ENCODE measurements at places on chromosomes 6 and 20.

DNA sequence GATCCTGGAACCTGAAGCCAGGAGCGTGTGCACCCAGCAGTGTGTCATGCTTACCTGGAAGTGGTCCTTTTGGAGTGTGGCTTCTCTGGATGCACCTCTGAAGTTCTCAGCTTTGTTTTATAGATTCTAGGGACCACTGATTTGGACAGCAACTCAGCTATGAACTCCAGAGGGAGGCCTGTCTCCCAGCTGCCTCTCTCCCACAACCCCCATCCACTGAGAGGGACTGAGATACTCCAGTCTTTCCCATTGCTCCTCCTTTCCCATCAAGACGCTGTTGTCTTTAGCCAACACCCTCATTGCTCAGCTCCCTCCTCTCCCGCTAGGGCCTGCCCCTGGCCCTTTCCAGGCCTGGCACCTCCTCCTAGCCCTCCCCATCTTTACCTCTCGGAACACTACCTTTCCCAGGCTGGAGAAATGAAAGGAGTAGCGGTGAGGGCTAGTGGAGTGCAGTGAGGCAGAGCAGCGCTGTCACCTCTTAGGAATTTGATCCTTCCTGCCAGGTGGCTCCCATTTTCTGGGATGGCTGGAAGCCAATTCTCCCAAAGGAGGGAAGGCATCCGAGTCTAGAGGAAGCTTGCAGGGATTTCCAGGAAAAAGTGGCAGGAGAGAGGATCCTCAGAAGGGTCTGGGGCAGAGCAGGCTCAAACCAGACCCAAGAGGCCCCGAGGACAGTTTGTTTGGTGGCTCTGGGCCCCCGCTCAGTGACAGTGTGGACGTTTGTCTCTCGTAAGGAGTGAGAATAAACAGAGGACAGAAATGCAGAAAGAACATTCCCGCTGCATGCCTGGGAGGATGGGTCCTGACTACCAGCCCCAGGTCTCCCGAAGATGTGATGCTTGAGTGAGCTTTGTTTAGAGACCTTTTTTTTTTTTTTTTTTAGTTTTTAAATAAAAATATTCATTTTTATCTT is at the start of gene LRRN4:
Gene LRRN4, minus strand, starts transcription at position 285 of the 913 bp plus-strand sequence. CDS start 1,261 bp downstream, outside the sequence.
- no peak for DNase-seq

GRCh38 chr6:106667022-106667402 is 37.6 kb downstream of the QRSL1 start:
- DNase-seq: no peak

DNA sequence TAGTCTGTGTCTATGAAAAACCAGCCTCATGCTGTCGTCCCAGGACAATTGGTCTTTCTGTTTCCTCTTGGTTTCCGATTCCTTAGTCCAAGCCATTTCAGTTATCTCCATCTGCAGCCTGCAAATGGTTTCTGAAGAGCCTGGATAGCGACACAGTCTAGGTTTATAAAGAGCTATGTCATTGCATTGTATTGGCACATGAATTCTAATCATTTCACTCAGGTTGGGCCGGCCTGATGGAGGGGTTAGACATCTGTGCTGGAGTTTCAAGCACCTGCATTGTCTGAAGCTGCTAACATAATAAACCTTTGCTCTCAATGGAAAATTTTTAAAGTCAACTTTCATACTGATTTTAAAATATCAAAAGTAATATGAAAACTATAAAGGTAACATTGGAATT is 232.6 kb upstream of the MAP3K7 start:
- DNase-seq: no peak

GRCh38 chr20:43537921-43538877 is 20.6 kb upstream of the SGK2 start:
- DNase-seq: peak; percentile 19

DNA sequence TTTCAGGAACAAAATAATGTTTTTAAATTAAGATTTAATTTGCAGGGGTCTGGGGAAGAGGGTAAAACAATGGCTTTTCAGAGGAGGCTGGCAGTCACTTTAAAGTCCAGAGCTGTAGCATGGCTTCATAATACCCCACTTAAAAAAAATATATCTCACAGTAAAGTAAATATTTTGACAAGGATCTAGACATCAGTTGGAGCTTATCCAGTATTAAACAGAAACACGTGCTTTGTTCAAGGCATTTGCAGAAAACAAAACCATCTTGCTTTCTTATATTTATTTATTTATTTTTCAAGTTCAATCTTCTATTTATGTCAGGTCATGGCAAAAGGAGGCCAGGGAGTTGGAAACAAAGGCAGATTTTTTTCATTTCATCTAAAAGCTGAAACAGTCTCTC is 53.3 kb upstream of the PRL start:
- DNase-seq: no peak

DNA sequence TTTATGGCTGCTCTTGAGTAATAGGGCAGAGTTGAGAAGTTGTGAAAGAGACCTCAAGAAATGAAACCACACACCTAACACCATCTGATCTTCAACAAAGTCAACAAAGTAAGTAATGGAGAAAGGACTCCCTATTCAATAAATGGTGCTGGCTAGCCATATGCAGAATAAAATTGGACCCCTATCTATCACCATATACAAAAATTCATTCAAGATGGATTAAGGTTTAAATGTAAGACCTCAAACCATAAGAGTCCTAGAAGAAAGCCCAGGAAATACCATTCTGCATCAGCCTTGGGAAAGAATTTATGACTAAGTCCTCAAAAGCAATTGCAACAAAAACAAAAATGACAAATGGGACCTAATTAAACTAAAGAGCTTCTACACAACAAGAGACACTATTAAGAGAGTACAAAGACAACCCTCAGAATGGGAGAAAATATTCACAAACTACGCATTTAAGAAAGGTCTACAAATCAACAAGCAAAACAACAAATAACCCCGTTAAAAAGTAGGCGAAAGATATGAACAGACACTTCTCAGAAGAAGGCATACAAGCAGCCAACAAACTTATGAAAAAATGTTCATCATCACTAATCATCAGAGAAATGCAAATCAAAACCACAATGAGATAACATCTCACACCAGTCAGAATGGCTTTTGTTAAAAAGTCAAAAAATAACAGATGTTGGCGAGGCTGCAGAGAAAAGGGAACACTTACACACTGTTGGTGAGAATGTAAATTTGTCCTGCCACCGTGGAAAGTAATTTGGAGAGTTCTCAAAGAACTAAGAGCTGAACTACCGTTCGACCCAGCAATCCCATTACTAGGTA is 4.0 kb downstream of the MAP3K5 start:
- no peak for DNase-seq

DNA sequence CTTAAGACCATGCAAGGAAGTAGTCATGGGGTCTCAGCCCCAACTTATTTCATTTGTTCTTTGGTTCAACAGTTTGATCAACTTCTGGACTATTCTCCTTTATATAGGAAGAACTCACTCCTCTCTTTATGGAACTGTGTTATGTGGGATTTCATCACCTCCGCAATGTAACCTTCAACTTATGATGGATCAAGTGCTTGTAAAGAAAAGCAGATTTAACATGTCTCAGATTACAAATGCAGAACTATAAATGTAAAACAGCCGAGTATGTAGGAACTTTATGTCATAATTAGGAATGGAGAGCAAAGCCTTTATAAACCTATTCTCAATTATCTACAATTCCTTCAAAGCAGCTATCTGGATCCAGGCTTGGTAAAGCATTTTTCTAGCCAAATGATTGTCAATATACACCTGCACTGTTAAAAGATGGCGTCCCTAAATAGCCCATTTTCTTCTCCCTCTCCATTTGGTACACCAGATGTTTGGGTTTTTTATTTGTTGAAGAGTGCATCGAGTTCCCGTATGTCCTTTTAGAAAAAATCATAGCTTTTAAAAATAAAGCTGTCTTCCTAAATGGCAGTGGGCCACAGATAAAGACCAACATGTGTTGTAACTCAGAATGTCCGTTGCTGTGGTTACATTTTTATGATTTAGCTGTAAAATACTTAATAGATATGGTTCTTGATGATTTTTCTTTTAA is 985.1 kb upstream of the SLC35B3 start:
- DNase-seq: no peak

DNA sequence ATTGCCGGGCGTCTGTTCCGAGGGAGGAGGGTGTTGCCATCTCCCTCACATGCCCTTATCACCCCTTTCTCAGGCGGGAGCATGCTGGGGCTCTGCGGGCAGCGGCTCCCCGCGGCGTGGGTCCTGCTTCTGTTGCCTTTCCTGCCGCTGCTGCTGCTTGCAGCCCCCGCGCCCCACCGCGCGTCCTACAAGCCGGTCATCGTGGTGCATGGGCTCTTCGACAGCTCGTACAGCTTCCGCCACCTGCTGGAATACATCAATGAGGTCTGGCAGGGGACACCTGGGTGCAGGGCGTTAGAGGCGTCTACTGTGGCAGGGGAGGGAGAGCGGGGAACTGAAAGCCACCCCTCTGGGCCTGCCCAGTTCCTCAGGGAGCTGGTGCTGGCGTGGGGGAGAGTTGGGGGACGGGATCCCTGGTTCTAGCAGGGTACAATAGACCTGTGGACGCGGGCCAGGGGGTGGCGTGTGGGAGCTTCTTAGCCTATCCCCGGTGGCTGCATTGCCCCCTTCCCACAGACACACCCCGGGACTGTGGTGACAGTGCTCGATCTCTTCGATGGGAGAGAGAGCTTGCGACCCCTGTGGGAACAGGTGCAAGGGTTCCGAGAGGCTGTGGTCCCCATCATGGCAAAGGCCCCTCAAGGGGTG is 697 bp downstream of the PPT2 start:
- peak; percentile 47 for DNase-seq

GRCh38 chr6:158387578-158387977 is 75.3 kb downstream of the TULP4 start:
- DNase-seq: no peak

DNA sequence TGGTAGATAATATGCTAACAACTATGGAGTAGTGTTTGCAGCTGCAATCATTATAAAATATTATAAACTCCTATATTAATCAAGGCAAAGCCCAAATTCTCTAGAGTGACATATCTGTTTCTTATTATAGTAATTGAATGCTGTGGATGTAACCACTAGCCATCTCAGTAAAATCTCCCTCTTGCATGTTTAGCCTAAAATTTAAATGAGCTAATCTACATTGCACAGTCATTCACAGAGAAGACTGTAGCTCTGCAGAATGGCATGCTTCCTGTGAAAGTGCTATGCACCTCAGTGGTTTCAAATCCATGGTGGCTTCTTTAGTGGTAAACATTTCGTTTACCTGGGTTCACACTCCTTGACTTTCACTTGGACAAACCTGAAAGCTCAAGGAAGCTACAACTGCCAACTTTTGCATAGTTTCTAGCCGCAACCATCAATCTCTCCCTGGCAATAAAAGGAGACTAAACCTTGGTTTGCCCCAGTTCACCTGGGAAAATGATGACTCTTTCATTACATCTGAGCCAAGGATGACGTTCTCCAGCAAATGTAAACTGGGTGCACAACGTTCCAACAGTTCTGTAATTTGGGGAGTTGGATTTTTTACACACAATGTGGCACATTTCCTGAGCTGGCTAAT is 47.2 kb downstream of the FILIP1 start:
- no peak for DNase-seq

DNA sequence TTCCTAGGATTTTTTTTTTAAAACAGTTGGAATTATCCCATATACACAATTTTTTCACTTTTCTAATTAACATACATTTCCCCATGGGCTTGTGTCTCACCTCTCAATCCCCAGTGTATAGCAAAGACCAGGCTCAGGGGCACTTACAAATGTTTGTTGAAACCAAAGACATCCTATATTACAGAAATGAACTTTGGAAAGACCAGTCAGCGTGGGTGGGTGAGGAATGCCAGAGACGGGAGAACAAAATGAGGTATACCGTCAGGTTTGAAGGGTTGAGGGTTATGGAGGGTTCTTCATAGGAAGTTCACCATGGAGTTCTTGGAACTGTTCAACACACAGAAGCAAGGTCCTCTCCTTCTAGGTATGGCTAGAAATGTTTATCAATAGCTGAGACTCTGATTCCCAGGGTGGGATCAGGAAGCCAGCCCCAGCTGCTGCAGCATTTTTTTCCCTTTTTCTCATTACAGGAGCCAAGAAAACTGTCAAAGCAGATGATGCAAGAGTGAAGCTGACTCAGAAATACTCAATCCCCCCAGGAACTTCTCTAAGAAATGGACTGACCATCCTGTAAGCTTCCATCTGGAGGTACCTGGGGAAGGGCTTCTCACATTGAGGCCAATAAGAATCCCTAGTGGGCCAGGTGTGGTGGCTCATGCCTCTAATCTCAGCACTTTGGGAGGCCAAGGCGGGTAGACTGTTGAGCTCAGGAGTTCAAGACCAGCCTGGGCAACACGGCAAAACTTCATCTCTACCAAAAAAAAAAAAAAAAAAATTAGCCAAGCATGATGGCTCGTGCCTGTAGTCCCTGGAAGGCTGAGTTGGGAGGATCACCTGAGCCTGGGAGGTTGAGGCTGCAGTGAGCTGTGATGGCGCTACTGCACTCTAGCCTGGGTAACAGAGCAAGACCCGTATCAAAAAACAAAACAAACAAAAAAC is 15.9 kb upstream of the TBC1D20 start:
- no peak for DNase-seq

DNA sequence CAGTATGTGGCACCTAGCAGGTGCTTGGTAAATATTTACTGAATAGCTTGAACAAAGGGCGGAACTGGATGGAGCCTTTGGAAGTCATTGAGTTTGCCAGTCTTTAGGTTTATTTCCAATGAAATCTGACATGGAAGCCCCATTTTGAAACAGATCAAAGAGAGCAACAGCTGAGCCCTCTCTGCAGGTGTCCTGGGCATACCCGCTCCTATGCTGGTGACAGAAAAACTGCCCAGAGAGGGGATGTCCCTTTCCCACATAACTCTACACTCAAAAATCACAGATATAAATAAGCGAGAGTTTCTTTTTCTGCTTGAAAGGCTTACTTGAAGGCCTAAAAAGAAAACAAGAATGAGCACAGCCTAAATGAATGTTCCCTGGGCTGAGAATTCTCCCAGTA is 53.0 kb upstream of the RALY start:
- no peak for DNase-seq

DNA sequence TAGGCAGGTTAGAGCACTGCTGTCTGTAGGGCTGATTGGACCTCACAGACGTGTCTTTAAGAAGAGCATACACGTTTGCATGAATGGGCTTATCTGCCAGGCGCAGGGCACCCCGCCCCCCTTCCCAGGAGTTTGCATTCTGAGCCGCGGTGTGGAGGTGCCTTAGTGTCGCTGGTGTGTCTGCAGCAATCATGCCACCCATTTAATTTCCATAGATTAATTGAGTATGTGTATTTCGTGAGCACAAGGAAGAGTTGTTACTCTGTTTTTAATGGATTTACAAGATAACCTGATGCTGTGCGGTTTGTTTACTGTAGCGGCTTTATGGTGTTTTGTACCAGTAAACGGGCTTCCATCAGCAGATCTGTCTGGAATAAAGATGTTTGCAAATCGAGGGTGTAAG is 107.7 kb downstream of the ZDHHC14 start:
- DNase-seq: no peak

- DNase-seq: no peak
These were observed 69.5 kb downstream of the UBE3D start for GRCh38 chr6:82996156-82996555.

DNA sequence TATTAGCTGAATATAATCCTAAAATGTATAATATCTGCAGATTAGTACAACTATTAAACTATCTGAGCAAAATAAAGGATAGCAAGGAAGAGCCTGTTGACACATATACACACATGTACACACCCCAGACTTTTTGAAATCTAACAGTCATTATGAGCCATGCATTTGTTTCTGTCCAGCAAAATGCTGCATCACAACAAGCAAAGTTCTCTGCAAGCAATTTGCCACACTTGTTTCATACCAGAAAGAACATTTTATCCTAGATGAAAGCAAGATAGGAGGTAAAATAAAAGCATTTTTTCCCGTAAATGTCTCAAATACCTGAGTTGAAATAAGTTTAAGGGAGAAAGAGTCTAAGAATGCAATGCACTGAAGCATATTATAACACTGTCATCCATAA is 145.2 kb downstream of the COL21A1 start:
- DNase-seq: no peak

GRCh38 chr20:62511915-62512610 is 36.3 kb upstream of the GATA5 start:
- DNase-seq: no peak

Data from T follicular helper cell (primary cell).